ENCODE measurements at places on chromosomes 1 and 21.

DNA sequence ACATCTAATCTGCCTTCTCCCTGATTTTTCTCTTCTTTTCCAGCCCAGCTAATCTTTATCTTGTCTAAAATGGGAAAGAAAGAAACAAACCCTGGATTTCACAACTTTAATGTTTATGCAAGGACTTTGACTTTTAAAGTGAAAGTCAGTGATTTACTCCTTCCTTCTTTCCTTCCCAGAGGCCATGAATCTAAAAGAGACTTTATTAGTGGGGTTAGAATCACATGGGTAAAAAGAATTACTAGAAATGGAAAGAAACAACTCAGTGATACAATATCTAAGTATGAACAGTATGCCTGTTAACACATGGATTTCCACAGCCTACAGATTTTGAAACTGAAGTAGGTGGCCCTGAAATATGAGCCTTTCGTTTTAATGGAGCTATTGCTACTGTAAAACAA, 59.8 kb upstream of the KCNK2 start:
- DNase-seq: no peak

DNA sequence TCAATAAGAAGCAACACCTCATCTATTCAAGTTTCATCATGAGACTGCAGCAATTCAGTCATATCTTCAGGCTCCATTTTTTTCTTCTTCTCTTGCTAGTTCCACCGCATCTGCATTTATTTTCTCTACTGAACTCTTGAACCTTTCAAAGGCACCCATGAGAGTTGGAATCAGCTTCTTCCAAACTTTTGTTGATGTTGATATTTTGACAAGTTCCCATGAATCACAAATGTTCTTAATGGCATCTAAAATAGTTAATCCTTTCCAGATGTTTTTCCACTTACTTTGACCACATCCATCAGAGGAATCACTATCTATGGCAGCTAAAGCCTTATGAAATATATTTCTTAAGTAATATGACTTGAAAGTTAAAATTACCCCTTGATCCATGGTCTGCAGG, 434.3 kb downstream of the GPATCH2 start:
- no peak for DNase-seq

DNA sequence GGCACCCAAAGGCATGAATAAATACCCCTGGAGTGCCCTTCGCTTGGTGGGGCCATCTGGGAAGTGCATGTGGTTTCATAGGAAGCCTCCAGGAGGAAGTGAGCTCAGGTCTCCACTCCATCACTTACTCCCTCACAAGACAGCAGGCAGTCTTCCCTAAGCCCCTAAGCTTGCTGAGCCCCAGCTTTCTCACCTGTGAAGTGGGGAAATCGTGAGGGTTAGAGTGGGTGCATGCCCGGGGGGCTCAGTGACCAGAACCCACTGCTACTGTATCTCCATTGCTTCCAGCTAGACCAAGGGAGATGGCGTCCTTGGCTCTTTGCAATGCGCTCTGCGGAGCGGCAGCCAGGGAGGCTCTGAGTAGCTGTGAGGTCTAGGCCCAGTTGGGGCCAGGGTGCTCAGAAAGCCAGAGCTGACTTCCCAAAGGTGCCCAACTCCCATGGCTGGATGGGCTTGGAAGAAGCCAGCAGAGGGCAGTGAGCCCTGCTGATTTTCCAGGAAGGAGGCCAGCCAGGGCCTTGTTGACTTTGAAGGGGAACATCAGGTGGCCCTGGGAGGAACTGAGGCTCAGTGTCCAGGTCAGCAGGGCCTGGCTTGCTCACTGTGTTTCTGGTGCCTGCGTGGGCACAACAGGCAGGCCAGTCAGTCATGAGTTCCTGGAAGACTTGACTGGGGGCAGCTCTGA, 27.3 kb downstream of the CDCP2 start:
- DNase-seq: no peak

GRCh38 chr1:183583466-183583865, 6.8 kb downstream of the NCF2 start:
- no peak for DNase-seq

DNA sequence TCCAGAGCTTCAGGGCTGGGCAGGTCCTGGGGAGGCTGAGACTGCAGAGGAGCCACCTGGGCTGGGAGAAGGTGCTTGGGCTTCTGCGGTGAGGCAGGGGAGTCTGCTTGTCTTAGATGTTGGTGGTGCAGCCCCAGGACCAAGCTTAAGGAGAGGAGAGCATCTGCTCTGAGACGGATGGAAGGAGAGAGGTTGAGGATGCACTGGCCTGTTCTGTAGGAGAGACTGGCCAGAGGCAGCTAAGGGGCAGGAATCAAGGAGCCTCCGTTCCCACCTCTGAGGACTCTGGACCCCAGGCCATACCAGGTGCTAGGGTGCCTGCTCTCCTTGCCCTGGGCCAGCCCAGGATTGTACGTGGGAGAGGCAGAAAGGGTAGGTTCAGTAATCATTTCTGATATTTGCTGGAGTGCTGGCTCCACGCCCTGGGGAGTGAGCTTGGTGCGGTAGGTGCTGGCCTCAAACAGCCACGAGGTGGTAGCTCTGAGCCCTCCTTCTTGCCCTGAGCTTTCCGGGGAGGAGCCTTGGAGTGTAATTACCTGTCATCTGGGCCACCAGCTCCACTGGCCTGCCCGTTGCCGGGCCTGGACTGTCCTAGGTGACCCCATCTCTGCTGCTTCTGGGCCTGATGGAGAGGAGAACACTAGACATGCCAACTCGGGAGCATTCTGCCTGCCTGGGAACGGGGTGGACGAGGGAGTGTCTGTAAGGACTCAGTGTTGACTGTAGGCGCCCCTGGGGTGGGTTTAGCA, 9.3 kb downstream of the MYBPH start:
- DNase-seq: no peak

GRCh38 chr1:29835874-29836273, 599.6 kb downstream of the PTPRU start:
- no peak for DNase-seq

DNA sequence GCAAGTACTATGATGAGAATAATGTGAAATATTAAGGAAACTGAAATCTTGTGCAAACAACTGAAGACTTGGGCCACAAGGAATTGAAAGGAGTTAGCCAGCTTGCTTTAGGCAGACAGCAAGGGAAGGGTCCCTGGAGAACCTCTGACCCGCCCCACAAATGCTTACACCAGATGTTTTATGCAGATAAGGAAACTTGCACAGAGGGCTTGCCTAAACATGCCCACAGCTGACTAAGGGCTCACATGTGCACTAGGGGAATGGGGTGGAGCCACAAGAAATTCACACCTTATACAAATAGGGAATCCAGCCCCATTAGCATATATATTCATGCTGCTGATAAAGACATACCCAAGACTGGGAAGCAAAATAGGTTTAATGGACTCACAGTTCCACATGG, 86.1 kb upstream of the CYYR1 start:
- DNase-seq: no peak
